ENCODE measurements at places on chromosomes 7 and 10.

GRCh38 chr10:101512738-101513137 is 75.3 kb downstream of the POLL start:
- no peak for DNase-seq

GRCh38 chr7:50146692-50147091 is 53.6 kb upstream of the ZPBP start:
- no peak for DNase-seq

- DNase-seq, result no peak
Observed at GRCh38 chr7:39446546-39446945, 119.7 kb upstream of the YAE1 start.

GRCh38 chr7:85328456-85328998 is 141.7 kb upstream of the SEMA3D start:
- DNase-seq, result no peak

DNA sequence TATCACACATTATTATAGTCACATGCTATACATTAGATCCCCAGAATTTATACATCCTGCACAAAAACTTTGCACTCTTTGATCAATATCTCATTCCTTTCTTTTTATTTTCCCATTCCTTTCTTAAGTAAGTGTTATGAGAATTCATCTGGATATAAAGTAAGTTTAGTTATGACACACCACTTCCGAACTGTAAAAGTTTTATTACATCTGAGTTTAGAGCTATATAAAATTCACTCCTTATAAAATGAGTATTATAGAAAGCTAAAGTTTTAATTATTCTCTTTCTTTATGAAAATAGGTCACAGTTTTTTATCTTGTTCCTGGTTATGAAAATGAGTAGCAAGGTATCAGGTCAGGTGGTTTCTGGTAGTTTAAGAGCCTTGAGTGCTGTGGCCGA is 84.7 kb upstream of the PLXDC2 start:
- DNase-seq, result no peak

DNA sequence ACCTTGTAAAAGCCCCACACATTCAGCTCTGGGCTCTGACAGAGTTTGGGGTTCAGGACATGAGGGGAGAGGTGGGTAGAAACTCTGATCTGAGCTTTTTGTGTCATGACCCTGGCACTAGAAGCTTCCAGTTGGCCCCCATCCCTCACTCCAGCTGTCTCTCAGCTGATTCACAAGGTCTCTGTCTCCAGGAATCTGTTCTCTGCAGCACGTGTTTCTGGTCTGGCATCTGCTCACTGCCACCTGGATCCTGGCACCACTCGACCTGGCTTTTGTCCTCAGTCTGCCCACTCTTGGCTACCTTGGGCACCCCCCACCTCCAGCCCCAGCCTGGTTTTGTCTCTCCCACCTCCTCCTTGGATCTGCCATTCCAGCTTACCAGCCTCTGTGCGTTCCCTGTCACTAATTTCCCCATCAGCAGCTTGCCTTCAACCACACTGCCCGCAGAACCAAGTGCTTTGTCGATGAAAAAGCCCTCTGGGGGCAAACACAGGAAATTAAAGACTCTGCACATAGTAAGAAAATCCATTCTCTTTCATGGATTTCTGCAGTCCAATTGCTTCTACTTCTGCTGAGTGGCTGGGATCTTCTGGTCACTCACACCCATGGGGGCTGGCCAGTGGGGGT is 18.3 kb upstream of the ADCYAP1R1 start:
- DNase-seq, result no peak

- no peak for DNase-seq
Observed at GRCh38 chr10:120931423-120931822, 80.3 kb downstream of the WDR11 start.

GRCh38 chr10:84225427-84226173 is at the start of gene LRIT2:
Gene LRIT2, minus strand, starts transcription at chr10:84225544. Its CDS starts 24 bp downstream, at chr10:84225520.
- DNase-seq, result no peak

- no peak for DNase-seq
Observed at GRCh38 chr10:33010132-33011037, 52.4 kb upstream of the ITGB1 start.

GRCh38 chr10:73065441-73065840 is 31.2 kb downstream of the P4HA1 start:
- DNase-seq, result no peak

GRCh38 chr10:103673606-103674005 is 180.1 kb downstream of the NEURL1 start:
- DNase-seq, result no peak

Measured in neural crest cell (in vitro differentiated cells).